ENCODE measurements at places on chromosomes 7 and 10.

GRCh38 chr7:6392712-6393666, 54.8 kb downstream of the DAGLB start:
- DNase-seq: no peak

DNA sequence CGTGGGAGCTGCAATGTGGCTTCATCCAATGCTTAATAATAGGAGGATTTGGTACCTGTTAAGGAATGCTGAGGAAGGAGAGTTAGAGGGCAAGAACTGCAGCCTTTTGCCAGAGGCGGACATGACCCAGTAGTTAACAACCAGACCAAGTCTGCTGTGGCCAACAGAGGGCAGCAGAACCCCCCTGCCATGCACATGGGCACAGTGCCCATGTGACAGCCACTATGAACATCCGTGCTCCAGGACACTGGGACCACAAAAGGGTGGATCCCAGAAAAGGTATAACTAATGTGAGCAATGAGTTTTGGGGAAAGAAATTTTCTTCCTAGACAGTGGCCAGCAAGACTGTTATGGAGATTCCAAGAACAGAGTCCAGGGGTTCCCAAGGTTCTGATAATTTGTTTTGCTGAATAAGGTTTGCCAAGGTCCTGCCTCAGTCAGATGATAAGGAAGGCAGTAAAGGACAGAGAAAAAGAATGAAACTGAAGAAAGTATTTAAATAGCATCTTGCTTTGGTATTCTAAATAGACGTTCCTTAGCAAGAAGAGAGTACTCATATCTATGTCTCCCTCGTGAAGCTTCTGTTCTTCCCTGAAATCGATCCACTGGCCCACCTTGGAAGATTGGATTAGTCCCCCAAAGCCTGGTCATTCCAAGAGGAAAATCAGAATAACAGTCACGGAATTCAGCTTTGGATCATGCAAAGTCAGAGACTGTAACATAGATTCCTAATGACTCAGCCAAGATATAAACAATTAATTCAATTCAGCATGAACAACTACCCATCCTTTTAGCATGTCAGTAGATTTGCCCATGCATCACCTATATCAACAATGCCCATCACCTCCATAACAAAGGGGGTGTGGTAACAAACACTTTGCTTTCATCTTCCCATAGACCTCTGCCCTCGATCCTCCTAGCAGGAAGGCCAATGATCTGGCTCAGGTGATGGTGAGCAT, 56.0 kb downstream of the LGI1 start:
- DNase-seq: no peak

- DNase-seq: no peak
Measured at GRCh38 chr7:116165717-116166116, 44.6 kb upstream of the TES start.

DNA sequence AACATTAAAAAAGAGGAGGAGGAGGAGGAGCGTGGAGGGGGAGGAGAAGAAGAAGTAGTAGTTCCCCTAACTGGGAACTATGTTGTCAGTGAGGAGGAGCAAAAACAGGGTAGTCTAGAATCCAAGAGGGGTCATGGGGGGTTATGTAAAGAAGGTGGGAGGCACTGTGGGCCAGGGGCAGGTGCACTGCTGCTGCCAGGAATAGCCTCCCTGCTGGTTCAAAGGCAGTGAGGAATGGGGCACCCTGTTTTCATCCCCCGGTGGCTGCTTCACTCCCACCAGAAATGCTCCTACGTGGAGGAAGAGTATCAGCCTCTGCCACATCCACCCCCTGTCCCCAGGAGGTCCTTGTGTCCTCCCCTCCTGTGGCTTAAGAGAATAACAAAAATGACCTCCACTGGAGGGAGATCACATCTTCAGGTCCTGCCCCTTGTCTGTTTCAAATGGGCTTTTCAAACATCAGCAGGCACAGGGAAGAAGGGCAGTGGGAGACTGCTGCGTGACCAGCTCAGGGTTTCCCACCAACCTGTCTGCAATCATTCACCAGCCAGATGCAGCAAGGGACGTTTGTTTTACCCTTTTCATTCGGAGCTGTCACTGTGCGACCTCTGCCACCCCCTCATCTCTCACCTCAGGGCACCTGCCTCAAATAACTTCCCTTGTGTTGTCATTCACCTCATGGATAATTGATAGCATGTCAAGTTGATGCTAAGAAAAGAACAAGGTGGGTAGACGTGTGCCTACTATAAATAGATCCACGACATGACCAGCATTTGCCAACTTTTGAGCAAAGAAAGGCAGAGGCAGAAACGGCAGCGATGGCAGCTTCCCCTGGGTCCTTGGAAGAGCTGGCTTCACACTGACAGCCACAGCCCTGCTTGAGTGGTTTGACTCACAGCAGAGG, 92.6 kb downstream of the DGKI start:
- no peak for DNase-seq

GRCh38 chr10:10293041-10293440, 724.6 kb upstream of the CELF2 start:
- no peak for DNase-seq

DNA sequence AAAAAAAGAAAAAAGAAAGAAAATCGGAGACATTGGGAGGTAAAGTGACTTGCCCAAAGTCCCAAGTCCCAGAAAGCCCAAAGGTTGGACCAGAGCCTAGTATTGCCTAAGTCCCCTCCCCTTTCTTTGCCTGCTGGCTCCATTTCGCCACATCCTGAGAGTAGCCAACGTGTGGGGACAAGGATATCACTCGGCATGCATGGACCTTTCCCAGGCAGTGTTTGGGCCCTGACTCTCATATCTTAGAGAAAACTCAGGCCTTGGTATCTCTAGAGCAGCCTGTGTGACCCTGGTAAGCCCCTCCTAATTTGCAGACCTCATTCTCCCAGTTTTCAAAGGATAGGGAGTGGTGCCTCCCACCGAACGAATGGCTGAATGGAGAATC, 294.2 kb upstream of the ZMIZ1 start:
- DNase-seq: no peak

DNA sequence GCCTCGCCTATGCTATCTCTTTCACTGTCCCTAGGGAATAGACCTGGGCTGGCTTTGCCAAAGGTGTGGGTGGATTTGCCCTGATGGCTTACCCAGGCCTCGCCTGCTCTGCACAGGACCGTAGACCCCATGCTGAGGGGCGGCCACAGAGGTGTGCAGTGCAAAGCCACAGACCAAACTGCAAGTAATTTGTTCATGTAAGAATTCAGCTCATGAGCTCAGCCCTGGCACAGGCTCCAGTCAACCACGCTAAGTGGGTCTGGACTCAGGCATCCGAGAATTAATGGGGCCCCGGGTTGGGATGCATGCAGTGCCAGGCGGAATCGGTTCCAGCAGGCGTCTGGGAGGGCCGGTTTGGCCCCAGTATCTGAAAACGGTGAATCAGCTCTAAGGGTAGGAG, 445.2 kb downstream of the DNAJB6 start:
- no peak for DNase-seq

- DNase-seq: no peak
Measured at GRCh38 chr7:55552320-55553023, 19.8 kb downstream of the VOPP1 start.

DNA sequence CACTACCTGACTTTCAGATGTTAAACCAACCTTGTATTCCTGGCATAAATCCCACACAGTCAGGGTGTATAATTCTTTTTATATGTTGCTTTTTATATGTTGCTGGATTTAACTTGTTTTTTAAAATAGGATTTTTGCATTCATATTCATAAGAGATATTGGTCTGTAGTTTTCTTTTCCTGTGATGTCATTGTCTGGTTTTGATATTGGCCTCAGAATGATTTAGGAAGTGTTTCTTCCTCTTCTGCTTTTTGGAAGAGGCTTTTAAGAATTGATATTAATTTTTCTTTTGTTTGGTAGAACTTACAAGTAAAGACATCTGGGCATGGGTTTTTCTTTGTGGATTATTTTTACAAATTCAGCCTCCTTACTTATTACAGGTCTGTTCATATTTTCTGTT, 93.1 kb downstream of the CARD11 start:
- no peak for DNase-seq

- DNase-seq: no peak
Measured at GRCh38 chr7:29955075-29955792, 34.4 kb downstream of the SCRN1 start.

GRCh38 chr10:63133821-63134557, 861 bp downstream of the NRBF2 start:
- no peak for DNase-seq

- no peak for DNase-seq
Measured at GRCh38 chr10:8473205-8473604, 418.7 kb downstream of the GATA3 start.

DNA sequence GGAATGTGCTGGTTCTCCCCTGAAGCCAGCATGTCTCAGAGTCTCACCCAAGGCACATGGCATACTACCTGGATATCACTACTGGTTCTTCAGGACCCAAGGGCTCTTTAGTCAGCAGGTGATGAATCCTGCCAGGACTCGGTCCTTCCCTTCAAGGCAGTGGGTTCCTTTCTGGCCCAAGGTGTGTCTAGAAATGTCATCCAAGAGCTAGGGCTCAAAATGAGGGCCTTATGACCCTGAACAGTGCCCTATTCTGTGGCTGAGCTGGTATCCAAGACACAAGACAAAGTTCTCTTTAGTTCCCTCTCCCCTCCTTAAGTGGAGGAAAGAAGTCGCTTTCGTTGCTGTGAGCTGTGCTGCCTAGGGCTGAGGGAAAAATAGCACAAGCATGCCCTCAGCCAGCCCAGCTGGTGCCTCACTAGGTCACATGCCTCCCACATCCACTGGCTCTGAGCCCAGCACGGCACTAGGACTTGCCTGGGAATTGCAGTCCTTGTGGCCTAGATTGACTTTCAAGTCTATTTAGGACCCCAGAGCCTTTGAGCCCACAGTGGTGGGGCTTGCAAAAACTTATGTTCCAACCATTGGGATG, 106.0 kb downstream of the BMS1 start:
- DNase-seq: no peak

GRCh38 chr7:118949031-118949430, 724.5 kb downstream of the ANKRD7 start:
- DNase-seq: no peak

DNA sequence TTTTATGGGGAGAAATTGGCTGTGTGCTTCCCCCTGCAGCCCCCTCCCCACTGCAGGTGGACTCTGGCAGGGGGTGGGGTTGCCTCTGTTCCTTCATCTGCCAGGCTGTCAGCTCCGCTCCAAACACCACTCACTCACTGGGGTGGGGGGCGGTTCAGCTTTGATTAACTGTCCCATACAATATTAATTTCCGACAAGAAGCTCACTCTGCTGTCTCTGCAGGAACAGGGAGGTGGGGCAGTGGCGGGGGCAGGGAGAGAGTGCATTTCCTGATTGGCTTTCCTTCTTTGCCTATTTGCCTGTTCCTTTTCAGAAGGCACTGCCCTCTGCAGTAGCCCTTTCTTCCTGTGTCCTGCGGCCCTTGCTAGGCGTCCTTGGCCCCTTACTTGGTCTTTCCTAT, 500.8 kb downstream of the PLXNA4 start:
- no peak for DNase-seq

GRCh38 chr10:97891497-97892167, 42.0 kb downstream of the GOLGA7B start:
- no peak for DNase-seq

- no peak for DNase-seq
Measured at GRCh38 chr7:96479015-96479645, 157.2 kb upstream of the SLC25A13 start.

GRCh38 chr7:32253299-32253698, 183.1 kb upstream of the PDE1C start:
- no peak for DNase-seq

GRCh38 chr10:85318809-85319807, 990.7 kb downstream of the CCSER2 start:
- DNase-seq: no peak

DNA sequence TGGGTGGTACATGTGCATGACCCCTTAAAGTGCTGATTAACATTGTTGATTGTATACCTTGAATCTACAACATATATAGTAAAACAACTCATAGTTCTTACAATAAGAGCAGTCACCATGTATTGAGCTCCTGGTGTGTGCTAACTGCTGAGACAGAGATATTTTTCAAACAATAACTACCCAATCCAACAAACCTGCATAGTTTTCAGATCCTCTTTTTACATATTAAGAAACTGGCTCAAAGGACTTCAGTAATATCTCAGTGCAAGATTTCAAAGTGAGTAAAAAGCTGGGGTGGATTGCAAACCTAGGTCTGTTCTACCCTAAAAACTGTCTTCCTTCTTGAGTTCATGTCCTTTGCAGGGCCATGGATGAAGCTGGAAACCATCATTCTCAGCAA, 272.2 kb downstream of the SNX13 start:
- DNase-seq: no peak

GRCh38 chr10:111116762-111117445, 40.1 kb downstream of the ADRA2A start:
- DNase-seq: no peak

GRCh38 chr10:26815500-26815899, 45.3 kb downstream of the ABI1 start:
- DNase-seq: no peak

DNA sequence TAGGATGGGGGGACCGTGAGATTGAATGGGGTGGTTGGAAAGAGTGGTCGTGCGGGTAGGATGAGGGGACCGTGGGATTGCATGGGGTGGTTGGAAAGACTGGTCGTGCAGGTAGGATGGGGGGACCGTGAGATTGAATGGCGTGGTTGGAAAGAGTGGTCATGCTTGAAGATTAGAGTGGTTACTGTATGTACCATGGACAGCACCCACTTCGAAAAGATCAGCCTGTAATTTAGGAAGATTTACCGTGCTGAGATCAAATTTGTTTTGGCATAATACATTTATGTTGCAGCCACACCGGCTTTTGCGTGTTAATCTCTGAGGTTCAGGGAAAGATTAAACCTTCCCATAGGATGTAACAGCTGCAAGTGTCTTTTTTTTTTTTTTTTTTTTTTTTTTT, 495.2 kb upstream of the ADARB2 start:
- no peak for DNase-seq

DNA sequence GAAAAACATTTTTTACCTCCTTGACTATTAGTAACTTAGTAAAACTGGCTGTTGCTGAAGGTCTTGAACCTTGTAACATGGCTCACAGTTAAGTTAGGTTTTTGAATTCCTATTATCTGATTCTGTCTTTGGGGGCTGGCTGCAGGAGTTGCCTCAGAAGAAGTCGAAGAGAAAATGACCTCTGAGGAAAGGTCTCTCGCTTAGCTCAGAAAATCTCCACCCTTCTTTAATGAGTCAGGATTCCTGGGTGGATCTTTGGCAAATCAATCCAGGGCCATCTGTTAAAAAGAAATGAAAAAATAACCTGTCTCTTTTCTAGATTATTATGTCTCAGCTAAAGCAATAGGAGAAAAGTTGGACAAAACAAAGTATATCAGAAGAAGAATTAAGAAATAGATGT, 267.8 kb upstream of the SEMA3C start:
- no peak for DNase-seq

DNA sequence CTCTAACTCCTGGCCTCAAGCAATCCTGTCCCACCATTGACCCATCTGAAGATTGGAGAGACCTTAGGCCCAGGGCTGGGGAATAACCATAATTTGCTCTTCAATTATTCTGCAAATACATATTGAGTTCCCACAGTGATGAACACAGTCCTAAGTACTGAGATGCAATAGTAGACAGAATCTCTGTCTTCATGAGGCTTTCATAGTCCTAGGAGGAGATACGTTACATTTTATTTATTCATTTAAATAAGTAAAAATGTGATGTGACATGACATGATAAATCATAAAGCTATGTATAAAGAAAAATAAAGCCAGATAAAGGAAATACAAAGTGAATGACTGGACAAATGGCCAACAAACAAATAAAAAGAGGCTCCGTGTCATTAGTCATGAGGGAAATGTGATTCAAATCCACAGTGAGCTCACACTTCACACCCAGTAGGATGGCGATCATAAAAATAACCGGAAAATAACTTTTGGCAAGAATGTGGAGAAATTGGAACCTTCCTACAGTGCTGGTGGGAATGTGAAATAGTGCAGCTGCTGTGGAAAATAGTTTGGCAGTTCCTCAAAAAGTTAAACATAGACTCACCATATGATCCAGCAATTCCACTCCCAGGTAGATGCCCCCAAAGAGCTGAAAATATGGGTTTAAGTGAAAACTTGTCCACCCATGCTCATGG, 52.1 kb upstream of the JCAD start:
- DNase-seq: no peak
